ENCODE measurements at places on chromosomes 12 and 14. TPM values are rescaled to one million over a fixed set of nuclear protein-coding genes. Genes with fewer than 3 reads are reported as not detected.

CLEC4C gene
- not detected for total RNA-seq

NID2 gene
- 6.9 TPM for total RNA-seq

SLC25A47 gene
- total RNA-seq: not detected

PTPRR gene
- 18.5 TPM for total RNA-seq

TMEM63C gene
- total RNA-seq: 21.6 TPM

KERA gene
- 0.31 TPM for total RNA-seq

GRIN2B gene
- 243 TPM for total RNA-seq

KRT79 gene
- total RNA-seq: not detected

RDH16 gene
- 3.1 TPM for total RNA-seq

RIN3 gene
- 2.2 TPM for total RNA-seq

IL26 gene
- total RNA-seq: not detected

NUMB gene
- 52.3 TPM for total RNA-seq

COX8C gene
- not detected for total RNA-seq

NOPCHAP1 gene
- total RNA-seq: 26.6 TPM

OAS1 gene
- 2.5 TPM for total RNA-seq

HOXC10 gene
- not detected for total RNA-seq

CLEC7A gene
- 0.31 TPM for total RNA-seq

TSPAN19 gene
- 1.3 TPM for total RNA-seq

GALNT9 gene
- total RNA-seq: 7.2 TPM

CLEC1B gene
- total RNA-seq: not detected

ADAMTS20 gene
- 0.94 TPM for total RNA-seq

MIPOL1 gene
- total RNA-seq: 33.8 TPM

KRT73 gene
- not detected for total RNA-seq

NXPH4 gene
- total RNA-seq: 1.6 TPM

KRT77 gene
- not detected for total RNA-seq

MAP3K9 gene
- 26.3 TPM for total RNA-seq

CAPZA3 gene
- not detected for total RNA-seq

ABCD2 gene
- total RNA-seq: 18.8 TPM

STYK1 gene
- total RNA-seq: 4.7 TPM

ADSS1 gene
- total RNA-seq: 0.94 TPM

EXOC3L4 gene
- not detected for total RNA-seq

HOXC12 gene
- not detected for total RNA-seq

EML5 gene
- total RNA-seq: 25.0 TPM

FSCB gene
- 0.31 TPM for total RNA-seq

FAM186B gene
- not detected for total RNA-seq

IGF1 gene
- 4.4 TPM for total RNA-seq

LIN7A gene
- 37.9 TPM for total RNA-seq

LALBA gene
- total RNA-seq: not detected

GLT8D2 gene
- 13.5 TPM for total RNA-seq

ZC3H10 gene
- total RNA-seq: 12.8 TPM

GLS2 gene
- total RNA-seq: 6.3 TPM

POLE2 gene
- total RNA-seq: 9.4 TPM

TMPRSS12 gene
- total RNA-seq: not detected

DDX55 gene
- 39.1 TPM for total RNA-seq
